Activated CD4-positive, CD25-positive, alpha-beta regulatory T cell treated with anti-CD3 and anti-CD28 coated beads, Interleukin-2, amount 50 U/mL, for 24 hours (primary cell): ENCODE measurements at places on chromosomes 5 and 9.
A peak's percentile ranks its signal among the peaks of the same experiment; 100 is the strongest.

DNA sequence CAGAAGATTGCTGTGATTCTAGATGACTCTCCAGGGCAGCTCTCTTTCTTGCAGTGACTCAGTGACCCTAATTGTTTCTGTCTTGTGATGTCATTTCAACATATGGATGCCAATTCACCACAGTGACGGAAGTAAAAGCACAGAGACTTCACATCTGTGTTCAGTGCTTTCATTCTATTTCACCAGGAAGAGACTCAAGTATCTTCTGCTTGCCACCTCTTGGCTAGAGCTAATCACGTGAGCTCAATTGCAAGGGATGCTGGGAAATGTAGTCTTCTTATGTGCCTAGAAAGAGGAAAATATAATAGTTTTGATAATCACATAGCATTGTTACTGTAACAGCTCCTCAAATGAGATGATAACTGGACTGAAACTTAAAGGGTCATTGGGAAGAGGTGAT is 453.3 kb upstream of the KLF4 start:
- ATAC-seq = no peak

DNA sequence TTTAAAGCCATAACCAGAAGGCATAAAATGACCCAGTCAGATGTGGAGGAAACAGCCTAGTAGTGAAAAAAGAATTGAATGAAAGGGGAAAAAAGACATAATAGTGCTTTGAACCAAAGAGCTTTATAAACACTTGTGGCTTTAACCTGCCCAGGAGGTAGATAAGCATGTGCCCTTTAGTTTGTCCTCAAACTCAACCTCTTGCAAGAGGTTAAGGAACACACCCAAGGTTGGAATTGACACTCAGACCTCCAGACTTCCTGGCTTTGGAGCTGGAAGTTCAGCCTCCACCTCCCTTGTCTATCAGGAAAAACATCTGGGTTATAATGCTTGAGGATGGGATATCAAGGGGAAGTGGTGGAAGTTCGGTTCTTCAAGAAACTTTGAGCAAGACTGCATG is 16.3 kb downstream of the NDUFA8 start:
- no peak for ATAC-seq

DNA sequence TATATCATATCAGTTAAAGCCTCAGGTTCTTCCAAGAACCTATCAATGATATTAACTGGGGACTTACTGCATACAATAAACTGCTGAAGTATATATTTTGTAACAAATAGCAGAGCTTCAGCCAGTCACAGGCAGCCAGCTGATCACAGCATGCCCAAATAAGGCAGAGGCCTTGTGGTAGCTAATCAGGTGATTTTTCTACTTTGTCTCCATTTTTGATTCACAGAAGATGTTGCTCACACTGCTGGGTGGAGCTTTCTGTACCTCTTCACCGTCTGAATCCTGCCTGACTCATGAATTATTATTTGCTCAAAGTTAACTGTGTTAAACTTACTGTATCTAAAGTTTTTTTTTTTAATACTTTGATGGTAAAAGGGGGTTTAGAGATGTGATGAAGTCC is 357.4 kb downstream of the PSAT1 start:
- no peak for ATAC-seq

GRCh38 chr9:3240656-3241268 is 285.0 kb downstream of the RFX3 start:
- ATAC-seq = peak; percentile 89

- ATAC-seq = no peak
Observed at GRCh38 chr9:72614067-72614466, 92.7 kb downstream of the TMC1 start.

GRCh38 chr5:125065741-125066140 is 319.3 kb upstream of the ZNF608 start:
- no peak for ATAC-seq

DNA sequence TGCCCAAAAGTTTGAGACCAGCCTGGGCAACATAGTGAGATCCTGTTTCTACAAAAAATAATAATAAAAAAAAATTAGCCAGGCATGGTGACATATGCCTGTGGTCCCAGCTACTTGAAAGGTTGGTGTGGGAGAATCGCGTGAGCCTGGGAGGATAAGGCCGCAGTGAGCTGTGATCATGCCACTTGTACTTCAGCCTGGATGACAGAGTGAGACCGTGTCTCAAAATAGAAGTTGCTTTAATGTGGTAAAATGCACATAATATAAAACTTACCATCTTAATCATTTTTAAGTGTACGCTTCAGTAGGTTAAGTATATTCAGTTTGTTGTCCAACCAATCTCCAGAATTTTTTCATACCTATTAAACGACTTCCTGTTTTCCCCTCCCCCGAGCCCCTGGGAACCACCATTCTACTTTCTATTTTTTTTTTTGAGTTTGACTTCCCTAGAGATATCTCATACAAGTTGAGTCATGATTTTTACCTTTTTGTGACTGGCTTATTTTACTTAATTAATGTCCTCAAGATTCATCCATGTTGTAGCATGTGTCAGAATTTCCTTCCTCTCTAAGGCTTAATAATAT is 120.1 kb upstream of the POC5 start:
- ATAC-seq = no peak

DNA sequence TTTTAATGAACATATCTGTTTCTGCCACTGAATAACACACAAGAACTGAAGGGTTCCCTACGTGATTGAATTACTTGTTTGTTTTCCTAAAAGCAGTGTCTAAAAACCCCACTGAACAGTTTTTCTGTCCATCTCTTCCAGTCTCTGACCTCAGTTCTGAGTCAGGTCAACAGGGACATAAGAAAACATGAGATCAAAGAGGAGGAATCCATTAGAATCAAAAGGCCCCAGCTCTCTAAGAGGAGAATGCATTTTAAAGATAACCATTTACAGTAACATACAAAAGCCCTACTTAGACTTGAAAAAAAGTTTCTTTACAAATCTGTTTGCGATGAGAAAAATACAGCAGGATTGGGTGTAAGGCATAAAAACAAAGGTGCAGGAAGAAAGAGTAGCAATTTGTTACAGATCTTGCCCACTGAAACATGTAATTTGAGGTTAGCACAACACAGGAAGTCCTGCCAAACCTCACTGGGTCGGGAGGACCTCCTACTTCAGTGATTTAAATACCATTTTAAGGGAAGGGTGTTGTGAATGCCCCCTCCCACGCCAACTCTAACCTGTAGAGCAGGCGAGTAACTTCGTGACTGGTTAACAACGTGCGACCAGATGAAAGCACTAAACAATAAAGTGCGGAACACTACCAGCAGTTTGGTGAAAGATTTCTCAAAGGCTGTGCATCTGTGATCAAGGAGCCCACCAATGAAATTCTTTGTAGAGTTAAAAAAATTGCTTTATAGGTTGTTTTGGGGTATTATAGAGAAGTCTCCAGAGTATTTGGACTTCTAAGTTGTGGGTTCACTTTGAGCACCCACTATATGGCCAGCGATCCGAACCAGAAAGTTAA is 1.3 kb downstream of the QSOX2 start:
- peak; percentile 71 for ATAC-seq

DNA sequence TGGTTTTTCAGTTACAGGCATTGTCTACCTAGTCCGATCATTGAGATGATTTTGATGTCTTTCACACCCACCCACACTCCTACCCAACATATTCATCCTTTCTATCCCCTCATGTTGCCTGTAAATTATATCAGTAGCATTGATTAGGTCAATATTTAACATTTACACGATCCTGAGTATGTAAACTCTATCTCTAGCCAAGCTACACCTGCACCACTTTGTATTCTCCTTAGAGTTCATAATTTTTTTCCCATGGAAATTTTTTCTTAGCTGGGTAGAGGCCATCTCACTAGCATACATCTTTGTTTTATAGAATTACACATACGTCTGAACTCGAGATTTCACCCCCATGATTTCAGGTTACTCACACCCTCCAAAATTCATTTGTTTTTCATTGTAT is 30.6 kb downstream of the GCNT4 start:
- no peak for ATAC-seq

DNA sequence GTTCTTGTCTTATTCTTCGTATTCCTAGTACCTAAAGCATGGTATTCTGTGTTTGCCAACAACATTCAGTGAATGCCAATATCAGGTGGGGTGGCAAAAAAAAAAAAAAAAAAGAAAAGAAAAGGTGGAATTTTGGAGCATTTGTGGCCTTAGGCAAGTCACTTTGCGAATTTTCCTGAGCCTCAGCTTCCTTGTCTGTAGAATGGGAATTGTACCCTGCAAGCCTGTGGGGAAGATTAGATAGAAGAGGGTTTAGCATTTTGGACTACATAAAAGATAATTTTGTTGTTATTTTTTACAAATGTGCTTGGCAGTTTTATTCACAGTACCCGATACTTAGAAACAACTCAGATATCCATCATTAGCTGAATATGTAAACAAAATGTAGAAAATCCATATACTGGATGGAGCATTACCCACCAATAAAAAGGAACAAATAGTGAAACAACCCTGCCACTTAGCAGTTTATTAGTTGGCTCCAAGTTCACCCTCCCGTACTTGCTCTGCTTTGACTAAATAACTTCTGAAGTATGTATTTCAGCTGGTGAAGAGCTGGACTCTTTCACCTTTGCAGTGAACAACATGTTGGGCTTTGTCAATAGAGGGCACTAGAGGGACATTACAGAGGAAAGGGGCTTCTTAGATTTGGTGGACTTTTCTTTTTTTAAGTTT is 13.6 kb downstream of the UBE2D2 start:
- ATAC-seq = no peak

DNA sequence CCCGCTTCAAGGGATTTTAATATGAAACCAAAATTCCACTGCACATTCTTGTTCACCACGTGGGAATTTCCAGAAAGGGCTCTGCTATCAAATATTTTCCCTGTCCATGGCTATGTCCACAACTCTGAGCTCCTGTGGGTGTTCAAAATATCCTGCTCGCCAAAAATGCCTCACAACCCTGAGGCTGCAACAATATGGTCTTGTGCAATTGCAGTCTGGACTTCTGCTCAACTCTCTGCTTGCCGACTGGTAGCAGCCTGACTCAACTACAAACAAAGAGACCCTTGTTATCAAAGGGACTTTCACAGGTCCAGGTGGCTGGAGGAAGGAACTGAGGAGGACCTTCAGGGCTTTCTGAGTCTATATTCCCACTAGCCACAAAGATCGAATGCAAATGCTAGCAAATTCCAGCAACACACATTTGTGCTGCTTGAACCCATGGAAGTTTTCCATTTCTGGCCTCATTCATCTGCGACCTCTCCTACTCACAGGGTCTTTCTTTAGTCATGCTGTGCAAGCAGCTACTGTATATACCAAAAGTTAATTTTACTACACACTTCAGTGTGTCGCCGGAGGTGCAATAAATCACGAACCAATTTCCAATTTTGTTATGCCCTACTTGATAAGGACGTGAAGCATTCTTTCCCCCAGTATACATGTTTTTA is 169.2 kb upstream of the SLC30A5 start:
- ATAC-seq = no peak

DNA sequence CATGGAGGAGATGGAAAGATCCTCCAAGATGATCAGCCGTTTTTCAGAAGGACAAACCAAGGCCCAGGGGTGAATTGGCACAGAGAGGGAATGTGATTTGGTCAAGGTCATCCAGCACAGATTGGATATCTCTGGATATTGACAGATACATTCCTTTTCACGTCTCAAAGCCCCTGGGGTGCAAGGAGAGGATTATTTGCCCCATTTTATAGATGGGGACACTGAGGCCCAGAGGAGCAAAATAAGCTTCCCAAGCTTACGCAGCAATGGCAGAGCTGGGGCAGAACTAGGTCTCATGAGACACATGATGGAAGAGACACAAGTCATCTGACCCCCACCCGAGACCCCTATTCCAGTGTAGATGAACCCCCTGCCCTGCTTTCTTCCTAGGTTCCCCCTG is 895 bp upstream of the PDGFRB start:
- no peak for ATAC-seq

DNA sequence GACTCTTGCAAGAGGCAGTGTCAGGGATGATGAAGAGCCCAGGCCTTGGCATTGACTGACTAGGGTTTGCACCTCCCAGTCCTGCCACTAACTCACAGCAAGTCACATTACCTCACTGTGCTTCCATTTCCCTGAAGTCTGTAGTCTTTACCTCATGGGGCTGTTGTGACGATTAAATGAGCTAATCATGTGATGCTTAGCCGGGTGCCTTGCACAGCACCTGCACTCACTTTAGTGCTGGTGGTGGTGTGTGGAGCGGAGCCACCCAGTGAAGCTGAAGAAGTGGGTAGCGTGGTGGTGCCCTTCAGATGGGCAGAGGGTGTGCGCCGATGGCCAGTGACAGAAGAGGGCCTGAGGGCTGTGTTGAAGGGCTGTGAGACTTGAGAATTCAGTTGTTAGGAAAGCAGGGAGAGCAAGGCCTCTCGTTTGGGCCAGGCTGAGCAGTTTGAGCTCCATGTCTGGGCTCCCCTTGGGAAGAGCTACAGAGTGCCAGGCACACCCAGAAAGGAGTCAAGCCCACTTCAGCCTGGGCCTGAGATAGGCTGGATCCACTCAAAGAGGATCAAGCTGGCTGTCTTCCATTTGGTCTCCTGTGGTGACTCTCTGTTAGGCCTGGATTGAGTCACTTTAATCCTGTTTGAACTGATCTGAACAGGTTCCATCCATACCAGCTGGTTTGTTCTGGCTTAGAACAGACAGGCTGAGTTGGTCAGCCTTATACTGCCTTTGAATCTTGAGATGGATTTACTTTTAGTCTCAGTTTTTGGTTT is 42.5 kb downstream of the RALGPS1 start:
- ATAC-seq = no peak

DNA sequence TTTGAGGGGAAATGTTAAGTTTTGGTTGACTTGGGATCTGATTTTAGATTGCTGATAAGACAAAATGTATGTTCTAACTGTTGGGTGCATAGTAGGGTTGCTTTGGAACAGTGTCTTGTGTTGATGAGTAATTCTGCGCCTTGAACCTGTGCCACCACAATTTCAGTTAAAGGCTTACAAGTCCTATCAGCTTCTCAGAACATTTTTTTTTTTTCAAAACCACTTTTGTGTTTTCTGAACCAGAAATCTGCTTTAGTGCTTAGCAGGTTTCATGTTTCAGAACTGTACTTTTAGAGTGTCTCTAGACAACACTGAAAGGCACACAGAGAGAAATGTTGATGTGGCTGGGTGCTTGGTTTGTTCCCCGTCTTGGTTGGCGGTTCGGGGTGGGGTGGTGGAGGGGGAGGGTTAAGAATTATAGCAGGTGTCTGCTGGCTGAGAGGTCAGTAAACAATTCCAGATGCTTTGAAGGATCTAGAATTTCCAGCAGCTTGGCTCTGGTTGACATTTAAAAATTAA is 84.6 kb downstream of the ANKRD55 start:
- ATAC-seq = peak; percentile 82

DNA sequence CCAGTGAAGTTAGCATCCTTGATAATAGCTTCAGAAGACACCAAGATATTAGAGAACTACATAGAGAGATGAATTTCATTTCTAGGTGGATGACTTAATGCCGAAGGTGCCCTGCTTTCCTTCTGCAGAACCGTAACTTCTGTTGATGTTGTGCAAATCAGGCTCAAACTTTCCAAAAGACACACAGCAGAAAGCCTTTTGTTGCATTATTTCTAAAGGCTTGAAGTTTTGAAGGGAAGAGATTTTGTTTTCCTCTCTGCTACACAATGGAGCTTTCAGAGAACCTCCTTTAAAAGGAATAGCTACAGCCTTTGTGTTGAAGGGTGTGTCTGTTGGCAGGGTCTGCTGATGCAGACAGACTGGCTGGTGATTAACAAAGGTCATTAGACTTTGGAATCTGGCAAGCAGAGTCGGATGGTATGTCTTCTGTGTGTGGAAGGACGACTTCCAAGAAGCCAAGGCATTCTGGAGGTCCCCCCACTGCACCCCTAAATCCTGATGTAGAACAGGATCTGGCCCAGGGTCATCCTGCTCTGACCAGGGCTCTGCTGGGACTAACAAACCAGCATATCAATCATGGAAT is 57.8 kb downstream of the ZNF462 start:
- no peak for ATAC-seq

- no peak for ATAC-seq
Observed at GRCh38 chr5:139358064-139358463, 16.4 kb downstream of the PAIP2 start.
